ENCODE measurements at places on chromosomes 1 and 21.

DNA sequence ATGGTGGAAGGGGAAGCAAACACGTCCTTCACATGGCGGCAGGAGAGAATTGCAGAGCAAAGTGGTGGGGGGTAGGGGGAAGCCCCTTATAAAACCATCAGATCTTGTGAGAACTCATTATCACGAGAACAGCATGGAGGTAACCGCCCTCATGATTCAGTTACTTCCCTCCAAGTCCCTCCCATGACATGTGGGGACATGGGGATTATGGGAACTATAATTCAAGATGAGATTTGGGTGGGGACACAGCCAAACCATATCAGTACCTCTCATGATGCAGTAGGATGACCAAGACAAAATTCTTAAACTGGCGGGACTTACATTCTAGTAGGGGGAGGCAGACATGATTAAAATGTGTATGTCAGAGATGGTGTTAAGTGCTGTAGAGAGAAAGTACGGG is 38.8 kb downstream of the WNT4 start:
- no peak for DNase-seq

GRCh38 chr1:95068956-95069709 is 3.6 kb downstream of the ALG14 start:
- no peak for DNase-seq

DNA sequence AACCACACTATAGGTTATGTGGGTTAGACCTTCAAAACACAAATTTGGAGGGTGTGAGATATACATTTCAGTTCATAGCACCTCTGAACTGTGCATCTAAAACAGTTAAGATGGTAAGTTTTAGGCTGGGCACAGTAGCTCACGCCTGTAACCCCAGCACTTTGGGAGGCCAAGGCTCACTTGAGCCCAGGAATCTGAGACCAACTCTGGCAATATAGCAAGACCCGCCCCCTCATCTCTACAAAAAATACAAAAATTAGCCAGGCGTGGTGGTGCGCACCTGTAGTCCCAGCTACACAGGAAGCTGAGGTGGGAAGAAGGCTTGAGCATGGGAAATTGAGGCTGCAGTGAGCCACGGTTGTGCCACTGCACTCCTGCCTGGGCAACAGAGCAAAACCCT is 47.9 kb downstream of the NAV1 start:
- DNase-seq: no peak

- no peak for DNase-seq
Observed at GRCh38 chr21:32101277-32101676, 177.6 kb downstream of the MIS18A start.

DNA sequence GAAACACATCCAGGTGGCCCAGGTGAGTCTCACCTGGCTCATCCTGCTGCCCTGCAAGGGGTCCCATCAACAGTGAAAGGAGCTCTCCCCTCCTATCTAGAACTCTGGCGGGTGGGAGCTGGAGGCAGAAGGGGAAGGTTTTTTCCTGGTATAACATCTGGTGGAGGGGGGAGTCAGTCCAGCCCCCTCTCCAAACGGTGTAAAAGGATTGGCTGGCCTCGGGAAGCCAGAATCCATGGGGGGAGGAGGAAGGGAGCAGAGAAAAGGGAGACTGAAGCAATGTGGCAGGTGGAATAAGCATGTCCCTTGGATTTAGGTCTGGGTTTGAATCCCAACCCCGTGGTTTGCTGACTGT is 1.2 kb upstream of the CAMK2N1 start:
- DNase-seq: no peak

DNA sequence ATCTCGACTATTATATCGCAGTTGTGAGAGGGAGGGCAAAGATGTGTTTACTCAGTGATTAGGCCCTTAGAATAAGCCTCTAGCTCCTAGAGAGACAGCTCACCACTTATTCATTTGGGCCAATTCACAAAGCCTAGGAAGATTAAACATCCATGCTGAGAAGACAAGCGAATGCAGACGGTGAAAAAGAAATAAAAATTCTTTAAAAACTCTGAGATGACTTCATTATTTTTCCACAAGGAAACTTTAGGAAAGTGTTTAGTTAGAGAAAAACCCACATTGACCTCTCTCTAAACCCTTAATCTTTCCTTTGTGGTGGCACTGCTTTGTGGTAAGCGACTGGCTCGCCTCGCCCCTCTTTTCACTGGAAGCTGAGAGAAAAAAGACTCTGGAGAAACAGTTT is 146.8 kb upstream of the DMRTA2 start:
- no peak for DNase-seq

- DNase-seq: no peak
Observed at GRCh38 chr1:108750476-108751181, 4.2 kb downstream of the STXBP3 start.

DNA sequence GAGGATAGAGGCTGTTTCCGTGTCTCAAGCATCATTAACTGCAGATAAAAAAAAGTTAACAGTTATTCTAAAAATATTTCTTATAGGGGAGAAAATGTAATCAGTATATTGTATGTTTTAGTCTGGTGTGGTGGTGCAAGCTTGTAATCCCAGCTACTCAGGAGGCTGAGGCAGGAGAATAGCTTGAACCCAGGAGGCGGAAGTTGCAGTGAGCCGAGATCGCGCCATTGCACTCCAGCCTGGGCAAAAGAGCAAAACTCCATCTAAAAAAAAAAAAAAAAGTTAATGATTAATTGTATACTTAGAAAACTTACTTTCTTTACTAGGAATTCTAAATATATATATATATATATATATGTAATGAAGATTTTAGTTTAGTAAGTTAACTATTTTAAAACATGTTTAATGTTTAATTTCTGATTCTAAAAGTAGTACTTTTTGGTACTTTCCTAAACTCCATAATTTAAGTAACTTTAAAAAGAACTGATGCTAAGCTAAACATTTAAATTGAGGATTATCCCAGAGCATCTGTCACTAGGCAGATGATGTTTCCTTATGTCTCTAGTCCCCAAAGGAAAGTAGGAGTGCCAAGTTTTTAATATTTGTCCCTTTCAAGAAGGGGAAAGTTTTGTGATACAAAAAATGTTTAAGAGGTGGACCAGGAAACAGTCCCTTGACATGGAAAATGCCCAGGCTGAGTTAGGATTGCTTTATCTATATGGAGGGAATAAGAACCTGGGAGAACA is 66.3 kb downstream of the DYRK1A start:
- no peak for DNase-seq

GRCh38 chr1:92749024-92749634 is 35.8 kb downstream of the EVI5 start:
- peak; percentile 11 for DNase-seq

DNA sequence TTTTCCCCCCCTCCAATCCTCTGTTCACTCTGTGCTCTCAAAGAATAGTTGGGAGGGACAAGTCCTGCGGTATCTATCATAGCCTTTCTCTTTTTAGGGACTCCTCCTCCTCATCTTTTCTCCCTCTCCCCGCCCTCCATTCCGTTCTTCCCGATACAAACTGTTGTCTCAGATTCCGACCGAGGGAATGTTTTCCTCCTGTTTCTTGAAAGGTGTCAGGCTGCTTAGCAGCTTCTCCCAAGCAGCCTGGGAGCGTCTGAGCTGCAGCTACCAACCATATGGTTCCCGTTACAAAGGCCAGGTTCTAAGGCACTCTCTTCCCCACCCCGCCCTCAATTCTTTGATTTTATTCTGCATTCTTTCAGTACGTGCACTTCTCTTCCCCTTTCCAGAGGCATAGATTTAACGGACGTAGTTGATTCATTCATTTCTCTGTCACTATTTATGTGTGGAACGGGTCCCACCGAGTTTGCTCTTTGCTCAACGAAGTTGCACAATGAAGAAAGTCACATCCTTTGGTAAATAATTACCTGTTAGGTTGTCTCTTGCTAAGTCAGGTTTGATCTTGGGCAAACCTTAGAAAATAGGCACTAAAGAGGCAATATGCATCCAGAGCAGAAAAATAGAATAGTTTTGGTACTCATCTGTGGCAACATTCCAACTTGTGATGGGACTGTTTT is 2.8 kb downstream of the ADGRL2 start:
- DNase-seq: no peak

DNA sequence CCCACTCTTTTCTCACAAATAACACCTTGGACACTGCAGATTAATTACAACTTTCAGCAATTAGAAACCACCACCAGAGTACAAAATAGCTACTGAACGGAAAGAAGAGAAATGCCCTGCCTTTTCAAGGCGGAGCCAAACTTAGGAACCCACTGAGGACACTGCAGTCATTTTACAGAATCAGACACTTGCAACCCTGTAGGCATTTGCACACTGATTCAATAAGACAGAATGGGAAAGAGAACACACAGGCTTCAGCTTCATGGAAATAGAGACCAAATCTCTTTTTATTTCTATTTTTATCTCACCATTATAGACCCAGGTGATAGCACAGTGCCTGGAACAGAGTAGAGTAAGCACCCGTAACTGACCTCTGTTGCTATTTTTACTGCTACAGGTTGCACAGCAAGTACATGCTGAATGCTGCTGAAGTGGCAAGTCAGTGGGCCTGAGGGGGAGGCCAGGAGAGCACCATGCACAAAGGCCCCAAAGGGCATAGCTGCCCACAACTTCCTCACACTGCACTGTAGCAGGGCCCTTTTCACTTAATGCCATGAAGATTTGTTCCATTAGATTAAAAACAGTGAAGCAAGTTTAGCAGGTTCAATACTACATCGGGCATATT is 50.7 kb upstream of the EDARADD start:
- no peak for DNase-seq

- no peak for DNase-seq
Observed at GRCh38 chr1:230054092-230054749, 12.8 kb upstream of the GALNT2 start.

DNA sequence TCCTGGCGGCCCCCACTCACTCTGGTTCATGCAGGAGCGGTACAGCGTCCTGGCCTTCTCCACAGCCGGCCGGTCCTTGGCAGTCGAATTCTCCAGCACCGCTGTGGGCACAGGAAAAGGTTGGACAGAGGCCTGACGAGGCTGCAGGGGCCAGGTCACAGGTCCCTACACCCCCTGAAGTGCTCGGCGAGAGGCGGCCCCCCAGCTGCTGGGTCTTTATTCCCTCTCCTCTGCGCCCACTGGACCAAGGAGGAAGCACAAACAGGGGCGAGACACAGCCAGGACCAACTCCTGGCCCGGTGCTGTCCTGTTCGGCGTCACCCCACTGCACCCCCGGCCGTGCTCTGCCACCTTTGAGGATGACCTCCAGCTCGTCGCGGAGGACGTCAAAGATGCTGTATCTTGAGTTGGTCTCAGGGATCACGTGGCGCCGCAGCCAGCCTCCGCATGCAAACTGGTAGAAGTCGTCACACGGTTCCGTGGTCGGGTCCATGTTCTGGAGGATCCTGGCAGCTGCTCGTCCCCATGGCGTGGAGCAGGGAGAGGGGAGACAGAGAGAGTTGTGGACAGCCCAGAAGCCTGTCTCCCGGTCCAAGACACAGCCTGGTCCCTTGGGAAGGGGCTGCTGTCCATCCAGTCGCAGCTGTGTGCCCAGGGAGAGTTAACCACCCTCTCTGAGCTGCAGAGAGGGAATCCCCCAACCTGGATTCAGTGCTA is 22.9 kb downstream of the PRXL2B start:
- no peak for DNase-seq

GRCh38 chr1:157659576-157660247 is 40.9 kb downstream of the FCRL3 start:
- no peak for DNase-seq

GRCh38 chr21:28418726-28419514 is 573.8 kb downstream of the LTN1 start:
- no peak for DNase-seq

DNA sequence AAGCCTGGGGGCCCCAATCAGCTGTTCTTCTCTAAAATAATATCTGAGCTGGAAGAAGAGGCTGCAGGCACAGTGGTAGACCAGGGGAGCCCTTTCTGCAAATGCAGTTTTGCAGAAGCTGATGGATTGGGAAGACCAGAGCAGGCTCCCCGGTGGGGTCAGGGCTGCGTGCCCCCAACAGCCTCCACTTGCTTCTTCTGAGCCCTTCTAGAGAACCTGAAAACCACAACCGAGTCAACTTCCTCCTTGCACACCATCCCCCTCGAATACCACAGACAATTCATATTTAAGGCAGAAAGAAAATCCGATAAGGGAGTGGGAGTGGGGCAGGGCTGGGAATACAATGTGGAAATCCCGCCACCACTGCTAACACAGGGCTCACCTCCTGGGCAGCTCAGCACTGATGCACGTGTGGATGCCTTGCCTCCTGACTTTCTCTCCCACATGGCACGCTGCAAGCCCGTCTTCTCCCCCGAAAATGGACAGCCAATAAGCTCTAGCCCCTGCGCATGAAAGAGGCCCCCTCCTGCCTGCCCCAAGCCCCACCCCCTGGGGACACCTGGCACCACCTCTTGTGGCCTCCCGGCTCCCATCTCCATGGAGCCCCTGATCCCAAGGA is 25.4 kb upstream of the ALDH4A1 start:
- DNase-seq: no peak

Measured in NCI-H1436 treated with DMSO at 0.1 percent for 48 hours (cell line).